ENCODE measurements at places on chromosomes 5 and 9.

DNA sequence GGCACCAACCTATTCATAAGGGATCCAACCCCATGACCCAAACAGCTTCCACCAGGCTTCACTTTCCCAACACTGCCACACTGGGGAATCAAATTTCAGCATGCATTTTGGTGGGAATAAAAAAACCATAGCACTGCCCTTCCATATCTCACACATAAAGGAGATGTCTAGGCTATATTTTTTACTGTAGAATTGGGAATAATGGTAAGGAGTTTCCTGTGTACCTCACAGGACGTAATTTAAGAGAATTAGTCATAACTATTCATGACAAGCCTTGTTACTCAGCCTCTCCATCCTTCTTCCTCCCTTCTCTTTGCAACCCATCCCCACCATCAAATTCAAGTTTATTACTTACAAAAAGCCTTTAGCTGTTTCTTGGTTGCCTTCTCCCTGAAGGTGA, 352.1 kb downstream of the MLLT3 start:
- peak; percentile 53 for DNase-seq

GRCh38 chr9:113373256-113373655, 3.5 kb downstream of the HDHD3 start:
- no peak for DNase-seq

DNA sequence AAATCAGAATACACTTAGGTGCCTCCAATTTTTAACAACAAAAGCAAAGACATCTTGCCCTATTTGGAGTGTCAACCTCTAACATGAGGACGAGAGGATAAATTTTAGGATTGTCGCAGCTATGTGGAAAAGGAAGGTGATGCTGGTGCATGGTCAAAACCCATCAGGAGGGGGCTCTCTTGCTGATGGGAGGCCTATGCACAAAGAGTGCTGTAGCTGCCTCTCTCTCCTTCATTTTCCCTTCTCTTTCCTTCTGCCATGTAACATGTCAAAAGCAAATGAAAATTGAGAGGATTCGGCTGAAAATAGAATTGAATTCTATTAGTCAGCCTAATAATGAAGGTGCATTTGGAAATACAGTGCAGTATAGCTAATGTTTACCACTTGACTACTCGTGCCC, 578.7 kb upstream of the ZNF462 start:
- DNase-seq: peak; percentile 16

DNA sequence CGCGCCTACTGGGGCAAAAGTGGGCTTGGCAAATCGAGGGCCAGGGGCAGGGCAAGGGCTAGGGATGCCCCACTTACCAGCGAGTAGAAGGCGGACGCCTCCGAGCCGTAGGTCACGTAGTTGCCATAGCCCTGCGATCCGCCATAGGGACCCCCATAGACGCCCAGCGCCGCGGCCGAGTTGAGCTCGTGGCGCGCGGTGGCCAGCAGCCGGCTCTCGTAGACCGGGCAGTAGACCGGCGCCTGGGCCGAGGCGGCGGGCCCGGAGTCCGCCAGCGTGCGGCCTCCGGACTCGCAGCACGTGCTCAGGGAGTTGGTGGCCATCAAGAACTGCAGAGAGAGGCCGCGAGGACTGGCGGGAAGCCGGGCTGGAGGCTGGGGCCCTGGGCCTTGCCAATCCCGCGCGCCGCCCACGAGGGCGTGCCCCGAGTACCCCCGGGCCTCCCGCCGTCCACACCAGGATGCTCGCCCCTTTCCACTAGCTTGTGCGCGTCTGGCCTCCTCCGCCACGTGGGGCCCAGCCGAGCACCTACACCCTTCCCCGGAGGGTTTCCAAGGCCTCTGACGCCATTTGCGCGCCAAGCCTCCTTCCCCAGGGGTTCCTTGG, 891 bp downstream of the IRX4 start:
- no peak for DNase-seq

DNA sequence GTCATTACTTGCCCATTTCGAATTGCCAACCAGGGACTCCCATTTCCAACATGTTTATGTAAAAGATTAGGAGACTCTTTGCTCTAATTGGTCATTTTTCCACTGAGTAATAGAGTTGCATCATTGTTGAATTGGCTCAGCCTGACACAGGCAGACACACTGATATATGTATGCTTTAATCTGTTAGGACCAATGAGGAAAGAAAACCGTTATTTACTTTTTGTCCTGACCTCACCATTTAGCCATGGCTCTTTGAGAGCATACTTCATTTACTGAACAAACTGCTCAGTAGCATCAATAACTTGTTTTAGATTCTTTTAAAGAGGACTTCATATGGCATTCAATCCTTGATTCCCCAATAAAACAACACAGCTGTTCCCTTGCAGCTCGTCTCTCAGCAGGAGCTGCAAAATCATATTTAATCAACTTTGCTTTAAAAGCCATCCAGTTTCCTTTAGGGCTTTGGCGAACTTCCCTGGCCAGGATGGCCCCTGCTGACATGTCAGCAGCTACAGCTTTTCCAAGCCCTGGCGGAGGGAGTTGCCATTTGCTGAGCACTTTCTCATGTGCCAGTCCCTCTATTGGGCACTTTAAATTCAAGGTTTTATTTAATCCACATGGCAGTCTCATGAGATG, 251.5 kb upstream of the TNC start:
- peak; percentile 83 for DNase-seq

GRCh38 chr5:74034733-74035132, 408.7 kb downstream of the ARHGEF28 start:
- peak; percentile 65 for DNase-seq

- DNase-seq: no peak
Measured at GRCh38 chr5:151357097-151357496, 9.7 kb upstream of the SLC36A2 start.

GRCh38 chr5:68290260-68290674, 74.7 kb downstream of the PIK3R1 start:
- DNase-seq: peak; percentile 55

GRCh38 chr5:131776450-131776849, 20.4 kb downstream of the FNIP1 start:
- DNase-seq: peak; percentile 27
